PC-3 (cell line): ENCODE measurements at places on chromosomes 1 and 21.
A peak's percentile ranks its signal among the peaks of the same experiment; 100 is the strongest.

GRCh38 chr1:193926956-193927355 lies 740.5 kb upstream of the B3GALT2 start:
- no peak for DNase-seq

- no peak for DNase-seq
Observed at GRCh38 chr1:41791667-41792484, 126.8 kb downstream of the HIVEP3 start.

DNA sequence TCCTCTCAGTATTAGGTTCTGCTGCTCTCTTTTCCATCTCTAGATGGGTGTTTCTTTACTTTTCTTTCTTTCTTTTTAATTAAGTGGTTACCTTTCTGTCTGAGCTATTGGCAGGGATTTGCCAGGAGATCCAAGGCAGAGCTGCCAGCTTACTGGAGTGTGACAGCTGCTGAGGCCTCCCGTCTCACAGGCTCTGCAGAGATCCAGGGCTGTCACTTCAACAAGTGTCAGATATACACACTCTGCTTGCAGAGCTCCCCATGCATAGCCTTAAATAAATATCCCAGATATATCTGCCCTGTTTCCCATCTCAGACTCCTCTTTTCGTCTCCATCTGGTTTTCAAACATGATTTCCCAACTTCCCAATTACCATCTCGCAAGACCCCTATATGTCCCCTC lies 124.3 kb downstream of the NOS1AP start:
- DNase-seq, result no peak

- peak; percentile 34 for DNase-seq
Observed at GRCh38 chr1:96634883-96635282, 86.7 kb upstream of the PTBP2 start.

GRCh38 chr1:197544130-197544529 lies 231.2 kb downstream of the DENND1B start:
- DNase-seq, result no peak

DNA sequence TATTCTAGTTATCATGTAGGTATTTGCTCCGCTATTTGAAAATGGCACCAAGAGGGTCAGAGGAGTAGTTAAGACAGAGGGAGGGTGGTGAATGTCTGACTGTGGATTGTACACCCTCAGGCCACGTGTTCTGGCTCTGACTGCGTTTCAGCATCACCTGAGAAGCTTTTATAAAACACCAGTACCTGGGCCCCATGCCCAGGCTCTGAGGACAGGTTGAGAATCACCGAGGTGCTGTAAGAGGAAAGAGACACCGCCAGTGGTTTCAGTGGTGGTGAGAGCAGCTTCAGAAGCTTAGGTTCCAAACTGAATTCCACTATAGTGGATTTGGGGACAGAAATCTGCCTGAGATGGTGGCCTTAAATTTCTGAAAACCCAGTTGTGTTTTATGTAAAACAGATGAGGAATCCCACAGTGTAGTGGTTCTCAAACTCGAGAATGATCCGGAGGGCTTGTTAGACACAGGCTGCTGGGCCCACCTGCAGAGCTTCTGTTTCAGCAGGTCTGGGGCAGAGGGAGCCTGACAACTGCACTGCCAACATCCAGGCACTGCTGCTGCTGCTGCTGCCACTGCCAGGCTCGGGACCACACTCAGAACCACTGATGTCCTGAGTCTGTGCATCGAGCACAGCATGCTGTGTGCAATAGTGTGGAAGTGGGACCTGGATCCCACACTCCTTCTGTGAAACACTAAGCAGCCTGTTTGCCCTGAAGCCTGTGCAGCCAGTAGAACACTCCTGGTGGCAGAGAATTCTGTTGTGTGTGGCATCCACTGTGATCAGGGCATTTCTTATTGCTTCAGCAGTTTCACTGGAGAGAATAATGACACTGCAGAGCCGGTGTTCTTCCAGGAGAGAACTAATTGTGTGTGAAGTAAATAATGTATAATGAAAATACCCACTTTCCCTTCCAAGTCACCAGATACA lies 98.7 kb downstream of the SUSD4 start:
- no peak for DNase-seq

DNA sequence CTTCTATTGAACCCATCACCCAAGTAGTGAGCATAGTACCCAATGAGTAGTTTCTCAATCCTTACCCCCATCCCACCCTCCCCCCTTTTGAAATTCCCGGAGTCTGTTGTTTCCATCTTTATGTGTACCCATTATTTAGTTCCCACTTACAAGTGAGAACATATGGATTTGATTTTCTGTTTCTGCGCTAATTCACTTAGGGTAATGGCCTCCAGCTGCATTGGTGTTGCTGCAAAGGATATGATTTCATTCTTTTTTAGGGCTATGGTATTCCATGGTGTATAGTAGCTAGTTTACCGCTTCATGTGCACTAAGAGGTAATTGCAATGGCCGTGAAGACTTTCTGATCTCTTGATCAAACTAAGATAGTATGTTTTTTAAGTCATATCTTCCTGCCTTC lies 107.5 kb upstream of the SERTAD4 start:
- DNase-seq, result no peak

DNA sequence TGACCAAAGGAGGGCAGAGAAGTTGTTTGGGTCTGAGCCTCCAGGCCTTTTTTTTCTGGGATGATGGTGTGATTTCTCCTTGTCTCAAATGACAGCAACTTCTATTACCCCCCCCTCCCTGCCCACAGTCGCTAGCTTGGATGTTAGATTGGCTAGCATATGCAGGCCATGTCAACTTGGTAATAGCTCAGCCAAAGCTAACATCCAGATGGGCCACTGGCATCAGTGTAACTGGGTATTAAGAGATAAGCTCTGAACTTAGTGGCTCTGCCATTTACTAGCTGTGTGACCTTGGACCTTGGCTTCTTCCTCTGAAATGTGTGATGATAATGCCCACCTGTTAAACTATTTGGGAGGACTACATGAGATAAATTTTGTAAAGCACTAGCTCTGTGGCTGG lies 86.9 kb upstream of the TSPAN2 start:
- no peak for DNase-seq

DNA sequence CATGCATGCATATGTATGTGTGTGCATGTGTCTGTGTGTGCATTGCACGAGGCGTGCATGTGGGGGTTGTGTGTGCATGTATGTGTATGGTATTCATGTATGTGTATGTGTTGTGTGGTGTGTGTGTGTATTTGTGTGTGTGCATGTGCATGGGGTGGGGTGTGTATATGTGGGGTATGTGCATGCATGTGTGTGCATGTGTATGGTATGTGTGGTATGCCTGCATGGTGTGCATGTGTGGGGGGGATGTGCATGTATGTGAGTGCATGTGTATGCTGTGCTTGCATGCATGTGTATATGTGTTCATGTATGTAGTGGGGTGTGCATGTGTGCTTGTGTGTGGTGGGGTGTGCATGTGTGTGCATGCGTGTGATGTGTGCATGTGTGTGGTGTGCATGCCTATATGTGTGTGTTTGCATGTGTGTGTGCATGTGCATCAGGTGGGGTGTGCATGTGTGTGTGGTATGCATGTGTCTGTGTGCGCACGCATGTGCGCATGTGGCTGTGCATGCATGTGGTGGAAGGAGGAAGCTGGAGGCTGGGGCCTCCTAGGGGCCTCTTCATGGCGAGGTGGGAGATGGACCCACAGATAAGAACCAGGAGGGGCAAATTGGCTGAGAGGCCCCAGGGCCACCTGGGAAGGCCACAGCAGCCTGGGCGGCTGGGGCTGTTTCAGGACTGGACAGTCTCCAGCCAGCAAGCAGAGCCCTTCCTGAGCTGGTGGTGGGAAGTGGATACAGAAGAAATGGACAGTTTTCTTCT lies 35.9 kb upstream of the ARF1 start:
- DNase-seq, result no peak

DNA sequence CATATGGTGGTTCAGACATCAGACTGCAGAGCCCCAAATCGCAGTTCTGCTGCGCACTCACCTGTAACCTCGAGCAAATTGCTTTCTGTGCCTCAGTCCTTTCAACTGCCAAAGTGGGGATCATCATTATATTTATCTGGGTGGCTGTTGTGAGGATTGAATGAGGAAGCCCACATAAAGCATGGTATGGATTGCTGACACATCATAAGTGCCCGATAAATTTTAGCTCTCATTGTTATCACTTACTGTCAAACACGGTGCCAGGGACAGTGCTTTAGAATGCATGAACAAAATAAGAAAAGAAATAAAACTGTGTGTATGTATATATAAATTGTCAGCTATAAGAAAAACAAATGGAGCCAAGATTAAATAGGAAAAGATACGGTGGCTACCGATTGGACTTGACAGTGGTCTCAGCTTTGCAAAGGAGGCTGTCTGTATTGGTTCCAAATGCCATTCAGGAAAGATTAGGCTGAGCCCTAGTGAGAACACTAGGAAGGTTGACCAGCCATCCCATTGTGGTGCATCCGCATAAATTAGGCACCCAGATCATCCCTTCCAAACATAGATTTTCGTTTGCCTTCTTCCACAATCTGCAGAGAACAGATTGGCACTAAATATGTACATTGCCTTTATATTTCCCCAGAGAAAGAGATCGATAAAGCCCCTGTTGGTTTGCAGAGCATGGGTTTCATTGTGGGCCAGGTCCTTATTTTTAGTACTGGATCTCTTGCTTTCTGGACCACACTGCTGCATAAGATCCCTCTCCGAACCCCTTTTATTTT lies 91.8 kb upstream of the KAZN start:
- no peak for DNase-seq

DNA sequence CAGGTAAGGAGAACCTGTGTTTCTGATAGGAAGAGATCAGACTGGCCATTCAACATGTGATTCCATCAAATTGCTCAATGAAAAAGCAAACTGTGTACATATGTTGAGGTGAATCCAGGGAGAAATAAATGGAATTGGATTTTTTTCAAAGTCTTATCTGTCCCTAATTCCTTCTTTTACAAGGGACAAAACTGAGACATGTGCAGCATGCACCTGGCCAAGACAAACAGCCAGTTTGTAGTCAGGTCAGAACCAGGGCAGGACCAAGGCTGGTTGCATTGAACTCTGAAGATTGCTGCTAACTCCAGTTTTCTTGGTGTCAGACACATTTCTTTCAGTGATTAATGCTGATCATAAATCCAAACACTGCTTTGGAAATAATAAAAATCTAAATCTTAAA lies 69.6 kb upstream of the CCDC190 start:
- no peak for DNase-seq

- DNase-seq, result no peak
Observed at GRCh38 chr1:212162635-212163034, 122.6 kb upstream of the PPP2R5A start.

GRCh38 chr1:152072311-152072710 lies 16.6 kb downstream of the TCHHL1 start:
- DNase-seq, result no peak

DNA sequence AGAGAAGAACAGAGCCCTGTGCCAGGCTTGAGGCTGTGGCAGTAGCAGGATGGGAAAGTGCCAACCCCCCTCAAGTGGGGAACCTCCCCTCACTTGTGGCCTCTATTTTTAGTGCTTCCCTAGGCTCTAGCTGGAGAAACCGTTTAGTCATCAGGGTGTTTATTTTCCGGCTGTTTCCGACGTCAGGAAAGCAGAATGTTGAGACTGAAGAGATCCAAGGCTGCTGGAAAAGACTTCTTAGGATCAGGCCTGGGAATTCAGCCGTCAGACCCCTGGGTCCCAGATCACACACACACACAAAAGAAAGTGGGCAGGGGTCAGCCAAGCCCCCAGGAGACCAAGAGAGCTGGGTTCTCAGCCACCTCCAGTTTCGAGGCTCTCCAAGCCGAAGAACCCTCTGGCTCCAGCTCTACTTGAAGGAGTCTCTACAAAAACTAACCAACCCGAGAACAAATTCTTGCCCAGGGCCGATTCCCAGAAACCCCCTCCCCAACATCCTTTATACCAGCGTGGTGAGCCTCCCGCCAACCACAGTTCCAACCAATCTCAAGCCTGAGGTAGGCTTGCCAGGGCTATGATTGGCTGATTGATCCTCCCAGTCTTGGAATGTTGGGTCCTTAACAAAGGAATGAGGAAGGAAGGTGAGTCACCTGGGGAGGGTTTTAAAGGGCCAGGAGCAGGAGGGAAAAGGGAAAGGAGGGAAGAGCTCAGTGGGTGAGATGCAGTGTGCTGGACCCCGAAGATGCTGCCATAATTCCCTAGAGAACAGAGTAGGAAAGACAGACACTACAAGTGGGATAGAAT lies 2.5 kb upstream of the MEF2D start:
- peak; percentile 98 for DNase-seq

DNA sequence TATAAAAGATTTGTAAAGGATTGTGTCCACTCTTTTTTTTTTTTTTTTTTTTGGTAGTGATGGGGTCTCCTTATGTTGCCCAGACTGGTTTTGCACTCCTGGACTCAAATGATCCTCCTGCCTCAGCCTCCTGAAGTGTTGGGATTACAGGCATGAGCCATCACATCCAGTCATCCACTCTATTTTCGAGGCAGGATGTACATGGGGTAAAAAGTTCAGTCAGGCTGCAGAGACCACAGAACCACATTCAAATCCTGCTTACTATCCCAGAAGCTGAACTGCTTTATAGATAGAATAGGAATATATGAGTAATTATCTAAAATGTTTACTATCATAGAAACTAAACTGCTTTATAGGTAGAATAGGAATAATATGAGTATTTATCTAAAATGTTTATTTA lies 26.0 kb upstream of the KCNK2 start:
- DNase-seq, result peak; percentile 28

- DNase-seq, result peak; percentile 89
Observed at GRCh38 chr1:98030483-98030882, 109.6 kb upstream of the DPYD start.

DNA sequence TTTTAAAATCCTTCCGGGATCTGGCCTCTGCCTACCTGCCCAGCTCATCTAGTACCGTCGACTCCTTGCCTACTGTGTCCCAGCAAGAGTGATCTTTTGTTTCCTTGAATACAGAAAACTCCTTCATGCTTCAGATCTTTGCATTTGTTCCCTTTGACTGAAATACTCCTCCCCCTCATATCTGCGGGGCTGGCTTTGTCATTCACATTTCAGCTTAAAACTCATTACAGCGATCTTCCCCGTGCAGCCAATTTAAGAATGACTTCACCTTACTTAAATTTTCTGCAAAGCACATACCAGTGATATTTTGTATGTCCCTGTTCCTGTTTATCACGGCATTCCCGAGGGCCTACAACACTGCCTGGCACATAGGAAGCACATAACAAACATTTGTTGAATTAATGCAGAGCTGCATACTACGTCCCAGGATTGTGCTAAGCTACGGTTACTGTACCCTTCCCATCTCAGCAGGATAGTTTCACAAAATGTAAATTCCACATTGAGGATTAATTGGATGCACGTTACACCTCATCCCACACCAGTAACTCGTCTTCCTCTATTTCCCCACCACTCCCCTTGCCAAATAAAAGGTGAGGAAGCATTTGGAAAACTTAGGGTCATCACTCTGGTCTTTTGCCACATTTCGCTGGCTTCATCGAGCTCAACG lies 837 bp upstream of the DESI2 start:
- peak; percentile 15 for DNase-seq

- DNase-seq, result no peak
Observed at GRCh38 chr1:28417926-28418637, 48.5 kb downstream of the PHACTR4 start.

- DNase-seq, result no peak
Observed at GRCh38 chr1:112395256-112395820, 676 bp upstream of the CTTNBP2NL start.

DNA sequence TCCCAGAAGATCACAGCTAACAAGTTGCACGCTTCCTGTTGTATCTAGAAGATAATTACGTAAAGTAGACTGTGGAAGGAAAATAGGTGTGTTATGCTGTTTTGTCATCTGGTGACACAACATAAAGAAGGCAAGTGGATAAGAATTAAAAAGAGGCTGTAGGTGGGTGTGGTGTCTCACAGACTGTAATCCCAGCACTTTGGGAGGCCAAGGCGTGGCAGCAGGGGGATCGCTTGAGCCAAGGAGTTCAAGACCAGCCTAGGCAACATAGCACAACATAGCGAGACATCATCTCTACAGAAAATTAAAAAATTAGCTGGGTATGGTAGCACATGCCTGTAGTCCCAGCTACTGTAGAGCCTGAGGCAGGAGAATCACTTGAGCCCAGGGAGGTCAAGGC lies 17.9 kb upstream of the ZNF281 start:
- no peak for DNase-seq
